ENCODE measurements at places on chromosomes 5 and 9.
A peak's percentile ranks its signal among the peaks of the same experiment; 100 is the strongest.

DNA sequence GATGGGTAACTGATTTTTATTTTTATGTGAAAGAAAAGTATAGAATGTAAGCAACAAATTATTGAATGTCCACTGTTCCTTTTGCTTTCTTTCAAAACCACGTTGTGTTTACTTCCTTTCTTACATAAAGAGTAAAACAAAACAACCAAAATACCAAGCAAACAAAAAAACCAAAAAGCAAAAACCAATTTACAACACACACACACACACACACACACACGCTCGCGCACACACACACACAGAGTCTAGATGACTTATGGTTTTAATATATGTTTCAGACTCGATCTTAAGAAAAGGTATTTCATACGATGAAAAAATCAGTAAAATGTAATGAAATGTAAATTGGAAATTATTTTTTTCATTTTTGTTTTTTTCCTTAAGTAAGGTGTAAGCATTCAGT lies 80.3 kb downstream of the ADGRV1 start:
- no peak for DNase-seq

GRCh38 chr9:135248721-135249120 lies 161.3 kb downstream of the OLFM1 start:
- DNase-seq, result no peak

- peak; percentile 32 for DNase-seq
Observed at GRCh38 chr9:78325343-78325742, 28.4 kb downstream of the PSAT1 start.

DNA sequence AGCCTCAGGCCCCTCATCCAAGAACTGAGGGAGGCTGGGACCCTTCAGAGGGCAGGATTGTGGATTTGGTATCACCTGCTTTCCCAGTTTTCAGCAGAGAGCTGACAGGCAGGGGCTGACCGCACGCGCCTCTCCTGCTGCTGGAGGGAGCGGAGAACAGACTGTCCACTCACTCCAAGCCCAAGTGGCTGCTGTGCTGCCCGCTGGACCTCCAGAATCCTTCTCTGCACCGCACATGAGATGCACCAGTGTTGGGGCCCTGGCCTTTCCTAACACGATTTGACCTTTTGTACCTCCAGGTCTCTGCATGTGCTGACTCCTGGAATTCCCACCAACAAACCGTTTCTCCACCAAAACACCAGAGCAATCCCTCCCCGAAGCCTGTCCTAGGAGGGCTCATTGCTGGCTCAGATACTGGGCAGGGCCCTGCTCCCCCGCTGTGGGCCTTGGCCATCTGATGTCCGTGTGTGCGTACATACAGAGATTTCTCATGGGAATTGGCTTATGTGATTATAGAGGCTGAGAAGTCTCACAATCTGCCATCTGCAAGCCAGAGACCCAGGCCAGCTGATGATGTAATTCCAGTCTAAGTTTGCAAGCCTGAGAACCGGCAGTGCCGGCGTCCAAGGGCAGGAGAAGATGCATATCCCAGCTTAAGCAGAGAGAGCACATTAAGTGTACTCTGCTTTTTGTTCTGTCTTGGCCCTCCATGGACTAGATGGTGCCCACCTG lies 141.7 kb downstream of the GADD45G start:
- no peak for DNase-seq

GRCh38 chr5:137303509-137303908 lies 195.6 kb downstream of the SPOCK1 start:
- no peak for DNase-seq

- no peak for DNase-seq
Observed at GRCh38 chr5:60613826-60614225, 86.1 kb downstream of the DEPDC1B start.
